ENCODE measurements at places on chromosomes 1 and 21.

GRCh38 chr1:210369425-210369824 lies 40.7 kb downstream of the HHAT start:
- no peak for DNase-seq

- no peak for DNase-seq
Measured at GRCh38 chr1:64388336-64388735, 81.6 kb upstream of the CACHD1 start.

- DNase-seq, result no peak
Measured at GRCh38 chr1:27592232-27592930, 11.6 kb downstream of the AHDC1 start.

GRCh38 chr1:65846866-65847265 lies 54.2 kb downstream of the PDE4B start:
- DNase-seq, result no peak

GRCh38 chr1:53145942-53146708 lies 3.7 kb upstream of the SLC1A7 start:
- DNase-seq, result no peak

DNA sequence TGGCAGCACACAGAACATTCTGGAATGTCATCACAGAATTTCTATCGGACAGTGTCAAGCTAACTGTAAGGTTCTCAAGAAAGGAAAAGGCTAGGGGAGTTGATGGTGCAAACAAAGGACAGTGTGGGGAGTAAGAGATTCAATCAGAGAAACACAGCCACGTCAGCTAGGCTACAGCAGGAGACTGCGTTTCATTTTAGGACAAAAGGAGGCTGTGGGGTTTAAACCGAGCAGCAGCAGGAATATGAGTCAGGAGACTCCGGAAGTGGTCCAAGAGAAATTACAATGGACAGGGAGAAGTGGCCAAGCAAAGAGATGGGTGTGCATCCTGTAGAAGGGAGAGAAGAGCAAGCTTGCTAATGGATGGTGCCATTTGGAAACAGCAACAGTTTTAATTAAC lies 37.4 kb upstream of the C1orf198 start:
- DNase-seq, result no peak

DNA sequence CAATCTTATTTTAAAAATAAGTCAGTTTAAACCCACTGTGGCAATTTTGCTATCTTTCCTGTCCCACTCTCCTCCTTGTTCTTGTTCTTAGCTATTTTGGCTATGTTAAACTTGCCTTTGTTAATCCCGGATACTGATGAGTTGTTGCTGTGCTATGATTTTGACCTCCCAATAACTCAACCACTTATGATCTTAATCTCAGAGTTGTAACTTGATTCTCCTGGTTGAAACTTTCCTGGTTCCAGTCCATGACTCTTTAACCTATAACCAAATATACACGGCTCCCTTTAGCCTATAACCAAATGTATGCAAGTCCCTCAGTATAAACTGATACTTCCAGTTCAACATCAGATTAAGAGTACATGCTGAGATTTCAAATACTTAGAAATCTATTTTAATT lies 15.6 kb upstream of the ACADM start:
- DNase-seq, result no peak

- no peak for DNase-seq
Measured at GRCh38 chr1:34768856-34769255, 9.3 kb downstream of the GJB4 start.

- DNase-seq, result no peak
Measured at GRCh38 chr1:147630447-147630846, 39.9 kb downstream of the ACP6 start.

- DNase-seq, result no peak
Measured at GRCh38 chr1:205228093-205228521, 361 bp downstream of the TMCC2 start.

- DNase-seq, result no peak
Measured at GRCh38 chr1:107450899-107451664, 310.2 kb downstream of the NTNG1 start.

DNA sequence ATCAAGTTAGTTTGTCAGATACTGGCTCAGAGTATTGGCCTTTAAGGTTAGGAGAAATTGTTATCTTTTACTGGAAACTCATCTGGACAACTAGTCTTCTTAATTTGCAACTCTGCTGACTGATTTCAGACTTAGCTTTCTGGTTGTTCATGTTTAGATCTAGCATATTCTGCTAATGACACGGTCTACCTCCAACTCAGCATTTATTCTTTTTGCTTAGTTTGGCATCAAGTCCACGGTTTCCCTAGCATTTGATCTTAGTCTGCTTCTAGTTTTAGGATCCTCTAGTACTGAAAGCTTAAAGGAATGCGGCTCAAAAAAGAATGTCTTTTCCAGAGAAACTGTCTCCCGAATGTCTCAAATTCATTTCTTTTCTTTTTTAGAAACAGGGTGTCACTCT lies 75.6 kb upstream of the SLFNL1 start:
- no peak for DNase-seq

DNA sequence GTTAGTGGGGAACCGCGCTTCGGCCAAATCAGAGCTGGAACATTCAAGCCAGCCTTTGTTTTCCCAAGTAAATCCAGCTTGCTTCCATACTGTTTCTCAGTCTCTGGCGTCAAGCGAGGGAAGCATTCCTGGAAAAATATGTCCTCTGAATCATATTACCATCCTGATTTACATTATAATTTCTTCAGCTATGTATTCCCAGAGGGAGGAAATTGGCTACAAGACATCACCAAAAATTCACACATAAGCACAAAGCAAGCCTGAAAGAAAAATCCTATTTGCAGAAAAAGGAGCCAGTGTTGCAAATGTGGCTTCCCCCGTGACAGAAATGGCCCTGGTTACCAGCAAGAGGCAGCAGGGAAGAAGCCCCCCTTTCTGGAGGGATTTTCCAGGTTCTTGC lies 233.3 kb downstream of the KCNJ6 start:
- no peak for DNase-seq

DNA sequence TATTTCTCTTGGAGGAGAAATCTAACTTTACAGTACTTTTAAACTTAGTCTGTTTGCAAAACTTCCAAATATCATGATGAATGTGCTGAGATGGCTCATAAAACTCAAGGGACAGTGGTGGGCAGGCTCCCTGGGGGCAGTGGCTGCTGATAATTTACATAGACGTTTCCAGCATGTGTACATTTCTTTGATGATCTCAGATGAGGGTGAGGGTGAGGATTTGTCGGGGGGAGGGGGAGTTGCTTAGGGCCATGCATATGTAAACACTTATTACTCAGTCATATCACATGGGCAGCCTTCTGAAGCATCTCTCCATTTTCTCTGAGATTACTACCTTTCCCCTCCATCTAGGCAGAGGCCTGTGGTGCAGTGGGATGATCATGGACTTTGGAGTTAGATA lies 152.9 kb upstream of the HMGB4 start:
- no peak for DNase-seq

- no peak for DNase-seq
Measured at GRCh38 chr21:39714331-39714730, 30.7 kb upstream of the IGSF5 start.

DNA sequence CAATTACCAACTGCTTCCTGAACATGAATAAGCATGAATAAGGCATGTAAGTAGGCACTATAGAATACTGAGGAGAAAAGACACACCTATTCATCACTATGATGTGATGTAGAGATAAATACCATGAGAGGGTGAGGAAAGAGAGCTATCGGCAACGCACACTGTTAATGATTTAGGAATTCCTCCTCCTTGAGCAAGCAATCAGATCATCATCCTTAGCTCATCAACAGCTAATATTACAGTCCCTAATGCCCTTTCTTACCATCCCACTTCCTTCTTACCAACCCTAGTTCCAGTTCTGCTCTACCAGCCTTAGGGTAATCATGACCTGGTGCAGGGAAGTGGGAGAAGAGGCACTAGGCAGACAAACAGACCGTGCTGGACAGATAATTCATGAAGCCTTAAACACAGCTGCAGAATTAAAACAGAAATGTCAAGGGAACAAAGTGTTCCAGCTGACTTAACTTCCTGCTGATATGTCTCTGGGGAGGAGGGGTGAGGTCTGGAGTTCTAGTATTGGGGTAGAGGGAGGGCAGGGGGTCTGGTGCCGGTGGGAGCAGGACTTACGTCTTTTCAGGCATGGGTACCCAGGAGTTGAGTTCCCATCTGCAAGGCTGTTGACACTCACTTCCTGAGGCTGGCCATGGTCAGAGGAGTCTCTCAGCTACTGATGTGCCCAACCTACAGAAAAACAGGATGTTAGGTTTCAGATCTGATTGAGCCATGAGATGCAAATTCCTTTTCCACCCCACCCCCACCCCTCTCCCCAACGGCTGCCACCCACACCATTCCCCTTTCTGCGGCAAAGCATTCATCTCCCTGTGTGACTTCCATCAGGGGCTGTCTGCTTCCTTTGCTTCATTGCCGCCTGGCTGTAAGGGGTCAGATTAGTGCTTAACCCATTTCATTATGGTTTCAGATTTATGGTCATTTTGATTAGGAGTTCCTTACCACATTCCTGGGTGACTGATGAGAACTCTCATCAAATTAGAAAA lies 12.6 kb upstream of the RCSD1 start:
- DNase-seq, result no peak

GRCh38 chr1:84598846-84599741 lies 24.9 kb upstream of the CTBS start:
- DNase-seq, result no peak

- no peak for DNase-seq
Measured at GRCh38 chr1:143720087-143721023, 251.4 kb downstream of the FAM72C start.

GRCh38 chr21:44051462-44051941 lies 39.4 kb downstream of the TRAPPC10 start:
- DNase-seq, result no peak

- DNase-seq, result no peak
Measured at GRCh38 chr1:161706482-161707347, at the start of gene FCRLA. Gene FCRLA, plus strand, starts transcription at chr1:161707229. Its CDS starts 36 bp downstream, at chr1:161707265.

GRCh38 chr1:223332997-223333396 lies 31.0 kb downstream of the SUSD4 start:
- DNase-seq, result no peak

GRCh38 chr1:202961220-202961880 lies 3.2 kb upstream of the ADIPOR1 start:
- DNase-seq, result no peak

GRCh38 chr1:3593334-3593733 lies 18.0 kb downstream of the MEGF6 start:
- no peak for DNase-seq

- DNase-seq, result no peak
Measured at GRCh38 chr21:43313939-43314405, 113.0 kb downstream of the SIK1 start.

DNA sequence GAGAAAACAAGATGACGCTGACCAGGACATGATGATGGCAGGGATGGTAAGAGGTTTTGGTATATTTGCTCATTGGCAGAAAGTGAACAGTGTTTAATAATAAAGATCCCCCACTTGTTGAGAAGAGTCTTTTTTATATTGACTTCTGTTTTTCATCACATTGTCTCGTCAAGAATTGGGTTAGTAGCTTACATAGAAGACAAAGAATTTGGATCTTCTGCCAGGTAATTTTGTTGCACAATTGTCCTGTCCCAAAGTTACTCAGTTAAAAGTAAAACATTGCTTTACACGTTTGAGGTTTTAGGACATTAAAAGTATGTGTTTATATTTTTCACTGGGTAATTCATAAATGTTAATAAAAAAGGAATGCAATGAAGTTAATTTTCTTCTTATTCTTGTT lies 48.3 kb upstream of the LAMC2 start:
- DNase-seq, result no peak

DNA sequence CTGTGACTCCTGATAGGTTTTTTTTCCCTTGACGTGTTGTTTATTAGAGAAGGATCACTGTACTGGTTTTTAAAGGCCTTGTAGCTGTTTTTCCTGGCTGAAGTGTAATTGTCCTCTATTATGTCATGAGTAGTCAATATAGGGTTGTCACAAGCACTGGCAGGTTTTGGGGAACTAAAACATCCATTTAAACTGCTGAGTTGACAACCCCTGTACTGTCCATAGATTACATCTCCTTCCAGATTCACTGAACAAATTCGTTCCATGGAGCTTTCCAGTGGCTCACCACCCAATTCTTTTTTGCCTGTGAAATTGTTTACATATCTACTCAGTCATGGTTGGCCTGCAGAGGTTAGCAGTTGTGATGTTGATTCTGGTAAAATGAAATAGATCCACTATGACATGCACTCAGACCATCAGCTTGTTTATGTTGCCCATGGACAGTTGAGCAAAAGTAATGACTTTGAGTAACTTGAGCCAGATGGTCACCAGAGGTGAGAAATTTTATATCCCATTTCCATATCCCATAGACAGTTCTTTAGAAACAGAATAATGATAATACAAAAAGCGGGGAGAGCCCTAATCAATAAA lies 59.9 kb upstream of the QSOX1 start:
- no peak for DNase-seq

DNA sequence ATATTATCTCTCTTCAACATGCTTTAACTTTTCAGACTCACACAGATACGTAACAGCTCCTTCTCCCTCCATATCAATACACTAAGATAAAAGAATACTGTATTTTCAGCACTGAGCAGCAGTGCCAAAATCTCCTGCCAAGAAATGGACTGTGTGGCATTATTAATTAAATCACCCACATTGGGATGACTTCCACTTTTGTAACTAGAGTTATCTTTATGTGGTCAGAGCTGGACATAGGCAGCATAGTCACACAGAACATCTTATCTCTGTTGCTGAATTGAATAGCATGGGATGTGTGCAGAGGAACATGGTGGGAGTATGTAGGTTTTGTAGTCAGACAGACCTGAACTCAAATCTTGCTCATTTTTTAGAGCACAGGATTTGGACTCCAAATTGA lies 41.4 kb upstream of the CACYBP start:
- no peak for DNase-seq

DNA sequence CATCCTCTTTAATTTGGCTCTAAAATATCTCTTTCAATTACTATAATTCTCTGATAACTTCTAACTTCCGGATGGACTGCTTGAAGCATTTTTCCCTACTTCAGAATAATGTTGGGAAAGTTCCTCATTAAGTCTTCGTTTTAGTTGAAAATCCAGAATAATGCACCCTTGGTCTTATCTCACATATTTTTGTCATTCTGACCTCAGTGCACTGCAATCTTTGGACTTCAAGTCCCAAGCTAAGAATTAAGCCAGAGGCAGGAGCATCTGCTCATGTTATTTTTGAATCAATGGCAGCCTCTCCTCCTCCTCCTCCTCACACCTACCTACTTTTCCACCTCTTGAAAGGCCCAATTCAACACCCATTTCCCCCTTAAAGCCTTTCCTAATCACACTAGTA lies 169.8 kb downstream of the CYYR1 start:
- no peak for DNase-seq

DNA sequence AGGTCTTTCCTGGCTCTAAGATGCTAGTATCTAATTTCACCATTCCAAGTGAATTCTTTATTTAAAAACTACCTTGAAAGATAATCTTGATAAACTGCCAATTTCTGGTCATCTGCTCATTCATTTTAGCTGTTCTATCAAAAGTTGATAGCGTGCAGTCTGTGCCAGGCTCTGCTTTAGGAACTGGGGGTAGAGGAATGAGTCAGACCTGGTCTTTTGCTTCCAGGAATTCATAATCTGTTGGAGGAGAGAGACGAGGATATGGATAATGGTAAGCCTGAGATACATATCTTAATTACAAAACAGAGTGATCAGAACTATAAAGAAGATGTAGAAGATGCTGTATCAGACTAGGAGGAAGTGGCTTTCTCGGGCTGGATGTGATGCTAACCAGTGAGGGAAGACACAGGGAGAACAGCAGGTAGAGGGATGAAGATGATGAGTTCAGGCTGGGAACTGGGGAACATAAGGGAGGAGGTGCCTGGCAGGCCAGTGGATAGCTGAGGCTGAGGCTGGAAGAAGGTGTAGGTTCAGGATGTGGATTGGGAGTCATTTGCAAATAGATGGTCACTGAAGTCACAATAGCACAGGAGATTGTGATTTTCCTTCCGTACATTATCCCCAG lies 12.3 kb upstream of the PHC2 start:
- no peak for DNase-seq

GRCh38 chr1:229759037-229759435 lies 133.0 kb downstream of the URB2 start:
- no peak for DNase-seq

All from D721Med (cell line).